ENCODE measurements at places on chromosomes 16 and 17. TPM values are rescaled to one million over a fixed set of nuclear protein-coding genes. Genes with fewer than 3 reads are reported as not detected.

TBC1D28 gene
- total RNA-seq: not detected

- DNase-seq: no peak
Measured at GRCh38 chr17:64357191-64357981, 33.3 kb downstream of the PECAM1 start.

- DNase-seq: no peak
Measured at GRCh38 chr16:1311212-1311737, 1.8 kb downstream of the UBE2I start.

DNA sequence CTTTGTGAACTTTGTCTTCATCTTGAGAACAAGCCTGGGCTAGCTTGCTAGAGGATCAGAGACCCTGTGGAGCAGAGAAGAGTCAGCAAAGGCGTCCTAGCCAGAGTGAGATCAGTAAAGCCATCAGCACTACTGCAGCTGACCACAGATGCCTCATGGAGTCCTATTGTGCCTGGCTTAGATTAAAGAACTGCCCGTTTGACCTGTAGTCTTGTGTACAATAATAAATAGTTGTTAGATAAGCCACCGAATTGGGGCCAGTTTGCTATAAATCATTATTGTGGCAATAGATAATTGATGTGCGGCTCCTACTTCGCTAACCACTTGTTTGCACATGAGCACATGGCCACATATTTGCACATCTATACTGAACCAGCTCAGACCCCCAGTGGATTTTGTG is 103.0 kb downstream of the CYLD start:
- DNase-seq: no peak

DNA sequence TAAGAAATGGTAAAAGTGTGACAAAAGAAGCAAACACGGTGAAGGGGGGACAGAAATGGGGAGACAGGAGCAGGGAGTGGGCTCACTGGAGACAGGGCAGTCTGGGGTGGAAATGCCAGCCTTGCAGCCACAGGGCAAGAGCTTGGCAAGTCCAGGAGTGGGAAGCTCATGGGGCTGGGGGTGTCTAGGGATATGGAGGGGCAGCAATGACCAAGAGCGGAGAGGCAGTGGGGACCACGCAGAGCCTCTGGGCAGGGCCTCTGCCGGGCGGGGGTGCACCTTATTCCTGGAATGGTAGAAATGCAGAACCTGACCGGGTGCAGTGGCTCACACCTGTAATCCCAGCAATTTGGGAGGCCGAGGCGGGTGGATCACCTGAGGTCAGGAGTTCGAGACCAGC is 12.6 kb downstream of the SLC5A10 start:
- no peak for DNase-seq

CLCN7 gene
- 146 TPM for total RNA-seq

Data from lower lobe of right lung (tissue), 2 donors.